ENCODE measurements at places on chromosomes 1 and 21.
A peak's percentile ranks its signal among the peaks of the same experiment; 100 is the strongest.

DNA sequence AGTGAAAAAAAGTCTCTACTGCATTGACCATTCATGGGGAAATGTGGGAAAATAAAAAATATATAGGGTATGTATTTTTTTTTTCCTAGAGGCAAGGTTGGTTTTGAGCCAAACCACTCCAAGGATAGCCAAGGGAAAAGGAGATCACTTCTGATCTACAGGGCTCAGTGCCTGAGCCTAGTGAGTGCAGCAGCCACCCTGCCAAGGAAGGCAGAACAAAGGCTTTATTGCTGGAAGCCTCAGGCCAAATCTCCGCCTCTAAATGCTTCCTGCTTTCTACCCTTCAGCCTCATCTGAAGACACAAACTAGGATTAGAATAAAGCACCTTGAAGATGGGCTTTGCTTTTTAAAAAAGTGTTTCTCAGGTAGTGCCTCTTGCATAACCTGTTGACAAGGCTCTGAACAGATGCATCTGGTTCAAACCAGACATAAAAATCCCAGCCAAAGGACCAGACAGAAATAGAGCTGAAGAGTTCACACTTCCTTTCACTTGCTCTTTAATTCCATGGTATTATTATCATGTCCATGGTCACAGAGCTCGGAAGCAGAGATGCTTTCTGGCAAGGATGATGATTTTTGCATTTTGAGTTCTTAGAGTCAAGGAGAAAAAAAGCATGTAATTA is 10.5 kb downstream of the C1orf115 start:
- DNase-seq, result no peak

- DNase-seq, result no peak
Observed at GRCh38 chr1:229238231-229238630, 32.7 kb upstream of the RAB4A start.

GRCh38 chr1:175152006-175152652 is 40.4 kb downstream of the KIAA0040 start:
- peak; percentile 43 for DNase-seq

GRCh38 chr1:107777664-107778047 is 187.3 kb downstream of the VAV3 start:
- DNase-seq, result no peak

- DNase-seq, result peak; percentile 67
Observed at GRCh38 chr1:234955107-234955731, 173.4 kb downstream of the TOMM20 start.

DNA sequence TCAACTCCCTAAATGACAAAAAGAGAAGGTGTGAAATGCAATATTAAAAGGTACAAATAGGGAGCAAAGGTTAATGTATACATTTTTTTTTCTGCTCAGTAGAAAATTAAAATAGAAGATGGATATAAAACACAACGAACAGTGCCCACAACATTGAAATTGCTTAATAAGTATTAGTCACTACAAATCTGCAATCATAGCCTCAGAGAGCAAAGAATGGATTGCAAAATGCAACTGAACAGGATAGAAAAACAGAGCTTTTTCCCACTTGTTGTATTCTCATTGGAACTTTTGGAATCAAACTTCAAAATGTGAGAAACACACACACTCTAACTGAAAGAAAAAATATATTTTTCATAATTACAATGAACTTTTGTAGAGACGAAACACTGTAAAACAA is 552.2 kb upstream of the NCAM2 start:
- no peak for DNase-seq

DNA sequence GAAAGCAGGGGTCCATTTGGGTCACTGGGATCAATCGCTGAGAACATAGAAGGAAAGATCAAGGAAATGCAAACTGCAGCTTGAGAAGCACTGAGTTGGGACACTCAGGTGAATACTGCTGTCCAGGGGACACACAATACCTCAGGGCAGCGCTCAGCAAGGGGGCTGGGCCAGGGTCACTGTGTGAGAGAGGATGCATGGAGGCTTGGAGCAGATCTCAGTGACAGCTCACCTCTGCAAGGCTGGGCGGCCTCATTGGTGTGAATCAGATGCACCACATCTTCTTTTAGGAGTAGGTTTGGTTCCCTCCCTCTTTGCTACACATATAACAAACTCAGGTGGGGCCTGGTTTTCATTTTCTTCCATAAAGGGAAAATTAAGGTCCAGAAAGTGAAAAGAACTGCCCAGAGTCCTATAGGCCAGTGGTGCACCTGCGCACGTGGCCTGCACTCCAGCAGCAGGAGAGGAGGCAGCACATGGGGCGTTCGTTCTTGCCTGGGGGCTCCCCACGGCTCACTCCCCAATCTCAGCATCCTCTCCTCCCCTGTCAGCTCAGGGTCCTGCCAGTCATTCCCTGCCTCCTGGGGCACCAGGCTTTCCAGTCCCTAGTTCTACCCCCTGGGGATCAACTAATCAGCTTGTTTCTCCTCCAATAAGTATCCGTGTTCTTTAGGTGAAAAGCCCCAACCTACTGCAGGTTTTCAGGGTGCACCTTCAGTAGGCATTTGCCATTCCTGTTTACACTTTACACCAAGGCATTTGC is 1.5 kb downstream of the A3GALT2 start:
- DNase-seq, result no peak

- no peak for DNase-seq
Observed at GRCh38 chr1:157412308-157412707, 140.0 kb downstream of the FCRL5 start.

DNA sequence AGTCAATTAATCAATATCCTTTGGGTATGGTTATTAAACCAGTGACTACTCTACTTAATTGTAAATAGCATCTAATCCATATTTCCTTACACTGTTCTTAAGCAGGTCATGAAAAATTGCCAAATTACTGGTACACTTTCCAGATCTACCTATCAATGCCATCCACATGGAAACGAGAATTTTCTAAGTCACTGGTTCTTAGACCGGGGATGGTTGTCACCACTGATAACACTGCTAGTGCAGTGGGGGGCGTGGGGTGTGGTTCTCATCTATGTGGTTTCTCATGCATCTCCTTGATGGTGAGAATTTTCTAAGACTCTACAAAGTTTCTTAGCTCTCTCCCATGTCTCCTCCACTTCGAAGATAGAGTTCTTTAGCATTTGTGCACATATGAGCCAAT is 63.7 kb upstream of the COG2 start:
- no peak for DNase-seq

DNA sequence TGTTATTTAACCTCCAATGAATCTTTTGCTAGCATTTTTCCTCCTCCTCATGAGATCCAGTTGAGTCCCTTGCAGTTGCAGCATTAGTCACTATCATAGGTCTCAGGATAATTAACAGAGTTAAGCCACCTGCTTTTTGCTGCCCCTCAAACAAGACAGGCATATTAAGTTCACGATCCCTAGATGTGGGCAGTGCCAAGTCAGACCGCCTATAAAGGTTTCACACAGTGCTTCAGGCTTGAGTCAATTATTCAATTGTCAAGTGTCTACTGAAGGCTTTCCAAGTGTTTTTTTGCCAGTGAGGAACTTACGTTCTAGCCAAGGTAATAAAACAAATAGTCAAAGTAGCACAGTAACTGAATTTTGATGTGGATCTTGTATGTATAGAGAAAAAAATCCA is 175.0 kb downstream of the DAB1 start:
- DNase-seq, result no peak

GRCh38 chr1:53321366-53321765 is 6.5 kb downstream of the LRP8 start:
- DNase-seq, result no peak

- DNase-seq, result peak; percentile 95
Observed at GRCh38 chr1:17232759-17233661, 15.9 kb upstream of the PADI3 start.

GRCh38 chr1:167641786-167642500 is 11.9 kb downstream of the RCSD1 start:
- no peak for DNase-seq

- no peak for DNase-seq
Observed at GRCh38 chr1:12356004-12356890, 126.4 kb downstream of the VPS13D start.

GRCh38 chr1:97277891-97278654 is 556.5 kb downstream of the PTBP2 start:
- peak; percentile 89 for DNase-seq

GRCh38 chr1:183685112-183685713 is 32.1 kb upstream of the APOBEC4 start:
- DNase-seq, result peak; percentile 62

DNA sequence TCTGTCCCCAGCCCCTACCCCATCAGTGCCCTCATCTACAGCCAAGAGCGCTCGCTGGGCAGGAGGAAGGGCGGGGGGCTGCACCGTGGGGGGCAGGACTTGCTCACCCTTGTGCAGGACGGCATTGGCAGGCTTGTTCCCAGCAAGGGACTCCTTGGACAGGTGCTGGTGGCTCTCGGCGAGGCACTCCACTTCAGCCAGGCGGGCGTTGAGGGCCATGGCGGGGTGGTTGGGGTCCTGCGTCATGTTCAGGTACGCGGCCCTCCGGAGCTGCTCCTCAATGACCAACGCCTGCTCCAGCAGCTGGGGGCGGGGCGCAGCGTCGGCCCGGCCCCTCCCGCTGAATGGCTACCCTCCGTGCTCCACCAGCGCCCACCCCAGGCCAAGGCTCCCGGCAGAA is 64.0 kb downstream of the KCNAB2 start:
- no peak for DNase-seq

GRCh38 chr1:153546796-153547559 is 1.4 kb upstream of the S100A4 start:
- DNase-seq, result no peak

DNA sequence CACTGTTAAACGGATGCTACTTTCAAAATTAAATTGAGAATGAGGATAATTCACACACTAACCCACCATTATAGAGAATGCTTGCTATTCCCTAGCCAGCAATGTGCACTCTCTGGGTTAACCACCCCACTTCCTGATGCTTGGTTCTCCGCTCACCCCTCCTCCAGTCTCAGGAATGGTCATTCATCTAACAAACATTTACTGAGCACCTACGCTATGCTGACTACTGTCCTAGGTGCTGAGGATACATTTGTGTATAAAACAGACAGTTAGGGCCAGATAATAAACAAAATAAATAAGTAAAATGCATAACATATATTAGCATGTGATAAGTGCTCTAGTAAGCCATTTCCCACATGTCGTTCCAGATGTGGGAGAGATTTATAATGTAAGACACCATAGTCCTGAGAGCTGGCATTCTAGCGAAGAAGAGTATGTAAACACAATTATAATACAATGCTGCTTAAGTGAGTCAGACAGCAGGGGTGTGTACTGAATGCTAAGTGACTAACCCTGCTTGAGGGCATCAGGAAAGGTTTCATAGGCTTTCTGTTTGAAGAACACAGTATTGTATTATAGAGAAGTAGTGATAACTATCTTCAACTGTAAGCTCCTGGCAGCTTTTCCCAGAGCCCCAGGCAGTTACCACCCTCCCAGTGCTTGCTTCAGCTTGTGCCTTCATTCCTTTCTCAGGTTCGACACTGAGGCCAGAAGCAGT is 126.7 kb upstream of the CACHD1 start:
- peak; percentile 74 for DNase-seq

GRCh38 chr1:53517821-53518352 is 58.7 kb downstream of the DMRTB1 start:
- no peak for DNase-seq

Data from kidney tubule cell (primary cell).